ENCODE measurements at places on chromosomes 2 and 18.

- no peak for DNase-seq
Measured at GRCh38 chr2:172072303-172072702, 13.0 kb upstream of the DLX1 start.

- no peak for DNase-seq
Measured at GRCh38 chr2:134836986-134837385, 1.4 kb upstream of the ACMSD start.

DNA sequence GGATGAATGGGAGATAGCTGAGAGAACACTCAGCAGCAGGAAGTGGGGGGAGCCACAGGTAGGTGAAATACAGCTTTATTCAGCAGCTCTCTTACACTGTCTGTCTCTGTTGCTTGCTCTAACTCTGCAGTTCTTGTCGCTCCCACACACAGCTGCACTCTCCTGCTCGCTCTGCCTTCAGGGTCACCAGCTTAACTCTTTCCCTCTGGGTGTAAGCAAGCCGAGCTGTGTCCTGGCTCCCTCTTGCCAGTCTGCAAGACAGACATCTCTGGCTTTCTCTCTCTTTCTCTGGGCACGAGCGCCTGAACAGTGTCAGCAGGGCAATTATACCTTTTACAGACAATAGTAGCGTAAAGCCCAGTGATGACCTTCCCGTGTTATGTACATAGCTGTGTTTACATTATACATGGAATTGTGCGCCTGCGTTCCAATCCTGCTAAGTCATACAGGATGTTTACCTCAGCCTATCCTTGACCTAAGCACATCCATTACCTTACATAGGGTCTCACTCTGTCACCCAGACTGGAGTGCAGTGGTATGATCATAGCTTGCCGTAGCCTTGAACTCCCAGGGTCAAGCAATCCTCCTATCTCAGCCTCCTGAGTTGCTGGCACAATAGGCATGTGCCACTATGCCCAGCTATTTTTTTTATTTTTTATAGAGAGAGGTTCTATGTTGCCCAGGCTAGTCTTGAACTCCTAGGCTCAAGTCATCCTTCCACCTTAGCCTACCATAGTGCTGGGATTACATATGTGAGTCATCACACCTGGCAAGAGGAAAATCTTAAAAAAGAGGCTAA lies 57.8 kb upstream of the CHN1 start:
- DNase-seq: no peak

- no peak for DNase-seq
Measured at GRCh38 chr2:41540272-41540998, 507.4 kb upstream of the PKDCC start.

- DNase-seq: no peak
Measured at GRCh38 chr2:26853751-26854150, 5.8 kb downstream of the DPYSL5 start.

DNA sequence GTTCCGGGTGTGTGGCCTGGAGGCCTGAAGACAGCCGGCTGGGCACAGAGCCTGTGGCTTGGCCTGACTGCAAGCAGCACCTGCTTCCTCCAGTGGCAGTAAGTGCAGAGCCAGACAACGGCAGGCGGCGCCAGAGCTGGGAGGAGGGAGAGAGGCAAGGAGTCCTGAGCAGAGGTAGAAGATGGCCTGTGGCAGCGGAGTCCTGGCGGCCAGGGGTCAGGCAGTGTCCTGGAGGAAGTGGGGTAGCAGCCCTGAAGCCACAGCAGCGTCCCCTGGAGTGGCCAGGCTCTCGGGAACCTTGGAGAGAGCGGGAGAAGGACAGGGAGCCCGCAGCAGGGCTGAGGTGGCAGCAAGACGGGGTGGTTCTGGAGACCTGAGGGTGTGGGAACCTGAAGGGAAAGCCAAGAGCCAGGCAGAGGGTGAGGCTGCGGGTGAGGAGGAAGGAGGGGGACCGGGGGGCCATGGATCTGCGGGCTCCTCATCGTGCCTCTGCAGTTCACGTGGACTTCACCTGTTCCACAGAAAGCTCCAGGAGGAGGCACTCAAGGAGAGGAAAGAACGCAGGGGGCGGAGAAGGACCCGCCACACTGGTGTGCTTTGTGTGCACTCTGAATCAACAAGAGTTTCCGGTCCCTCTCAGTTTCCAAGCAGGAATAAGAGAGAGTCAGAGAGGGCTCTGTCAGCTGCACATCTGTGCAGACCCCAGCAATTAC lies 85.9 kb downstream of the USP40 start:
- no peak for DNase-seq

DNA sequence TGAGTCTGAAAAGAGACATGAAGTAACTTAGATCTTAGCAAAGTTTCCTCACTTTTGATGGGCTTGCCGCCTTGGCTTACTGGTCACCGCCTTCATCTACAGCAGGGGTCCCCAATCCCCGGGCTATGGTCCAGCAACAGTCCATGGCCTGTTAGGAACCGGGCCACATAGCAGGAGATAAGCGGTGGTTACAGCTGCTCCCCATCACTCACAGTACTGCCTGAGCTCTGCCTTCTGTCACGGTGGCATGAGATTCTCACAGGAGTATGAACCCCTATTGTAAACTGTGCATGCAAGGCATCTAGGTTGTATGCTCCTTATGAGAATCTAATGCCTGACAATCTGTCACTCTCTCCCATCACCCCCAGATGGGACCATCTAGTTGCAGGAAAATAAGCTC lies 72.9 kb downstream of the BIN1 start:
- DNase-seq: no peak

- no peak for DNase-seq
Measured at GRCh38 chr18:7133181-7133580, 15.6 kb upstream of the LAMA1 start.

DNA sequence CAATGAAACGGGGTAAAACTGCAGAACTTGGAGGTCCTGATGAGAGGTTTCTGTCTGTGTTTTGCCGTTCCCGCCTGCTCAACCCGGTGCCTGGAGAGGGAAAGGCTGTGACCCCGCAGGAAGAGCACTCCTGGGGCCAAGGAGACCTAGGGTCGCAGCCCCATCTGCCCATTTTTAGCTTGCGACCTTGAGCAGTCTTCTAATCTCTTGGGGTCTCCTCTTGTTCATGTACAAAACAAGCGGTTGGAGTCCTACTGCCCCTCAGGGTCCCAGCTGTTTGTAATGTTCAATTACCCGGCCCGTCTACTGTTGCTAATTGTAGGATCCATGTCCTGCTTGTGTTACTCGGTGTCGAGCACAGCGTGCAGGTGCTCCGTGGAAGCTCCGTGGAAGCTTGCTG lies 104.5 kb downstream of the PTGR3 start:
- DNase-seq: no peak

DNA sequence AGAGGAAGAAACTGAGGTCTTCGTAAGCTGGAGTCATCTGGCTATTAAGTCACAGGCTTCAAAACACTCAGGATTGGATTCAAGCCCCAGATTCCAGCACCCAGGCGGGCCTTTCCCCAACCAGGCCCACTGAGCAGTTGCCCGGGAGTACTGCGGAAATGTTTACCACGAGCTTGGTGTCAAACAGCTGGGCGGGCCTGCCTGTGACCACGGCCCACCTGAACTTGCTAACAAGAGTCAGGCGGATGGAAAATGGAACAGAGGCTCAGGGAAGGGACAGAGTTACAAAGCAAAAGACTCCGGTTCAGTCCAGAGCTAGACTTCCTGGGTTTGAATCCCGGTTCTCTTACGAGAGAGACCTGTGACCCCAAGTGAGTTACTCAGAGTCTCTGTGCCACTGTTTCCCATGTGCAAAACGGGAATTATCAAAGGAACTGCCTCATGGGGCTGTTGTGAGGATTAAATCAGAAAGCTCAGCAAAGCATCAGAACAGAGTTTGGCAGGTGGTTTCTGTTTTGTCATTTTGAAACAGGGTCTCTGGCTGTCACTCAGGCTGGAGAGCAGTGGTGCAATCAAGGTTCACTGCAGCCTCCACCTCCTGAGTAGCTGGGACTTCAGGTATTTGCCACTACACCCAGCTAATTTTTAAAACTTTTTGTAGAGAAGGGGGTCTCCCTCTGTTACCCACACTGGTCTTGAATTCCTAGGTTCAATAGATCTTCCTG lies 49.0 kb upstream of the TFCP2L1 start:
- no peak for DNase-seq

GRCh38 chr2:11691076-11691660 lies 21.2 kb upstream of the NTSR2 start:
- no peak for DNase-seq

All from effector CD8-positive, alpha-beta T cell (primary cell).